ENCODE measurements at places on chromosomes 4 and X. TPM values are rescaled to one million over a fixed set of nuclear protein-coding genes. Genes with fewer than 3 reads are reported as not detected.

SPON2 gene
- total RNA-seq: not detected

CENPVL1 gene
- total RNA-seq: not detected

DNA sequence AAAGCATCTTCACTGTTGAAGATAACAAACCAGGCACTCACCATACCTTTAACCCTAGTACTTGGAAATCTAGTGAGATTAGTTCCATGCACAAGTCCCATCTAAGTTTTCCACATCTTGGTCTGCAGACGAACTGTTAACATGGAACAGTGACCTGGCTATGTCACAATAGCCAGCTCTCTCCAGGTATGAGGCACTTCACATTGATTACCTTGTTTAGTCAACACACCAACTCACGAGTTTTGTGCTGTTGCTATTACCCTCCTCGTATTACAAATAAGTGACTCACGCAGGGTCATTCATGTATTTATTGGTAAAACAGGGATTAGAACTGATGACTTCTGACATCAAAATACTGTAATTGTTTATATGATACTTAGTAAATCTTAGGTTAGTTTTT is 36.4 kb upstream of the FRAS1 start:
- DNase-seq: no peak

- DNase-seq: no peak
These were observed 120.2 kb downstream of the AFAP1 start for GRCh38 chr4:7819446-7819845.

DNA sequence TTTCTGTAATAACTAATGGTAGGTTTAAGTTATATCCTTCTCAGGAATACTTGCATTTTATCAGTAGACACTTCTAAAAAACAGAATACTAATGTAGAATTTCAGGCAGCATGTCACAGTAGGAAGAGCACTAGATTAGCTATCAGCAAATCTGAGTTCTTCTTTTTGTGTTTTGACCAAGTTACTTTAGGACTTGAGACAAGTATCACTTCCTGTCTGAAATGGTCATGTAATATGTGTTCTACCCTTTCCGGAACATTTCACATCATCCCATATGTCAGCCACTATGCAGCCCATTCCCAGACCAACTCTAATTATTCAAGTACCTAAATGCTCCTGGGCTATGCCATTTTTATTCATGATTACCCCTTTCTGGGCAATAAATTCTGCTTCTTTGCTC is 401.8 kb upstream of the RPS6KA3 start:
- DNase-seq: no peak

DNA sequence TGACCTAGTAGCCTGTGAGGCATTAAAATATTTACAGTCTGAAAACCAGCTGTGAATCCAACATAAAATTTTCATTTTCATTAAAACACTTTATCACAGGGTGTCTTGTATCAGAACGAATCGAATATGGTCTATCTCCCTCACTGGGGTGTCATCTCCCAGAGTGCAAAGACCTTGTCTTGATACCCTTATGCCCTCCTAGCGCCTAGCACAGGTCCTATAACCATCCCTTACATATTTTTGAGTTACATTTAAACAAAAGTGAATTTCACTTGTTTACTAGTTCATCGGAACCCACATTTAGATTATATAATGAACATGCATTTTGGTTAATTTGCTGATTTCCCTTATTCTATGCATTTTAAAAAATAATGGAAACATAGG is 14.0 kb downstream of the DIPK2B start:
- no peak for DNase-seq

DNA sequence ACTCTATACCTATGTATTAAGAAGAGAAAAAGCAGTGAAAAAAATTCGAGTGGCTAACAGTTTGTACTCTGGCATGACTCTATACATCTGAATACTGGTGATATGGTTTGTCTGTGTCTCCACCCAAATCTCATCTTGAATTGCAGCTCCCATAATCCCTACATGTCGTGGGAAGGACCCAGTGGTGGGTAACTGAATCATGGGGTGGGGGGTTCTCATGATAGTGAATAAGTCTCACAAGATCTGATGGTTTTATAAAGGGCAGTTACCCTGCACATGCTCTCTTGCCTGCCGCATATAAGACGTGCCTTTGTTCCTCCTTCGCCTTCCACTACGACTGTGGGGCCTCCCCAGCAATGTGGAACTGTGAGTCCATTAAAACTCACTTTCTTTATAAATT is 70.4 kb downstream of the LRBA start:
- no peak for DNase-seq

- no peak for DNase-seq
These were observed 69.6 kb downstream of the CD38 start for GRCh38 chr4:15847746-15848145.

DNA sequence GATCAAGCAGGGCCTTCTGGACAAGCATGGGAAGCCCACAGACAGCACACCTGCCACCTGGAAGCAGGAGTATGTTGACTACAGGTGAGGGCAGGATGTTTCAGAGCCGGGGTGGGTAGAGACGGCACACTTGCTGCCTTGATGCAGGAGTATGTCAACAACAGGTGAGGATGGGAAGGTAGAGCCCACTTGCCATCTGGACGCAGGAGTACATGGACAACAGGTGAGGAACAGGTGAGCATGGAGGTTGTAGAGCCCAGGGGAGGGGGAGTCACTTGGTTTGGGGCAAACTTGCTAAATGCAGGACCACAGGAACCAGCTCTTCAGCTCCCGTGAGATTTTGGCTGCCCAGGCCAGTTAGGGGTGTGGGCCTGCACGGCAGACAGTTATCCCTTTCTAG is 12.0 kb downstream of the DKC1 start:
- DNase-seq: no peak

GRCh38 chr4:165415910-165416309 is 37.1 kb downstream of the CPE start:
- no peak for DNase-seq

DNA sequence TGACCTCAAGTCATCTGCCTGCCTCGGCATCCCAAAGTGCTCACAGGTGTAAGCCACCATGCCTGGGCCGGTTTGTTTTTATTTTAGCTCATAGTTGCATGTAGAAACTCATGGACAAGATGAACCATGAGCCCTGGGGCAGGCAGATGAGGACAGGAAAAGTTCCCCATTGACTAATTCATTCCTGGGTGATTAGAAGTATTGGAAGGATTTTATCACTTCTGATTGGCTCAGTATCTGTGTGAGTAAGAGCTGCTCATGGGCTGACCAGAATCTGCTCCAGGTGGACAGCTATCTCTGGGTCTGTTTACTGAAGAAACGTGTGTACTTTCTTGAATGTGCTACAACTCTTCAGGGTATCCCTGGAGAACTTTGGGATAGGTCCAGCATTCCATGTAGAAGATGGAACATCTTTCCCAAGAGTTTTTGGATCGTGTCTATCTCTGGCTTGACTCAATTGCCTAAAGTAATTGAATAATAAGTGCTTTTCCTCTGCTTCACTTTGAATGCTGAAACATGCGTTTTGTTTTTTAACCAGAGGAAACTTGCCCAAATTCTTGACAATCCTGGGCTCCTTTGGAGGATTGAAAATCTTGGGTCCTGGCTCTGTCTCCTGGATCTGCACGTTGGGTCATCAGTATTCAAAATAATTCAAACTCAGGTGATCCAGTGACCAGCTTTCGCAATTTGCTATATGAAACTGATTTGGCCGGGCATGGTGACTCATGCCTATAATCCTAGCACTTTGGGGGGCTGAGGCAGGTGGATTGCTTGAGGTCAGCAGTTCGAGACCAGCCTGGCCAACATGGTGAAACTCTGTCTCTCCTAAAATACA is 88.6 kb upstream of the DHRSX start:
- DNase-seq: no peak

AR gene
- 5.9 TPM for total RNA-seq

UBQLN2 gene
- 5.4 TPM for total RNA-seq

DNA sequence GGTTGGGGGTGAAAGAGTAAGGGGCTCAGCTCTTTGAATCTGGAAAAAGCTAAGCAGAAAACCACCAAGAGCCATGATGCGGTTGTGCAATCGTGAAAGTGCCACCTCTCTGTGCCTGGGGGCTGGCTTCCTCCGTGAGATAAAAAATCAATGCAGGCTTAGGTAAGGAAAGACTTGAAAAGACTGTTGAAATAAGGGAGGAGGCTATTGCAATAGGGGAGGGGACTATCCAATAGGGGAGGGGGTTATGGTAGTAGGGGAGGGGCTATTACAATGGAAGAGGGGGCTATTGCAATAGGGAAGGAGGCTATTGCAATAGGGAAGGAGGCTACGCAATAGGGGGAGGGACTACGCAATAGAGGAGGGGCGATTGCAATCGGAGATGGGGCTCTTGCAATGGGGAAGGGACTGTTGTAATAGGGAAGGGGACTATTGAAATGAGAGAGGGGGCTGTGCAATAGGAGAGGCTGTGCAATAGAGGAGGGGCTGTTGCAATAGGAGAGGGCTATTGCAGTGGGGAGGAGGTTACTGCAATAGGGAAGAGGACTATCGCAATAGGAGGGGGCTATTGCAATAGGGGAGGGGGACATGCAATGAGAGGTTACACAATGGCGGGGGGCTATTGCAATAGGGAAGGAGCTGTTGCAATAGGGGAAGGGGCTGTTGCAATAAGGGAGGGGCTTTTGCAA is 162.3 kb upstream of the PSAPL1 start:
- no peak for DNase-seq

GRCh38 chr4:122625156-122625555 is 4.3 kb upstream of the IL21 start:
- no peak for DNase-seq

DNA sequence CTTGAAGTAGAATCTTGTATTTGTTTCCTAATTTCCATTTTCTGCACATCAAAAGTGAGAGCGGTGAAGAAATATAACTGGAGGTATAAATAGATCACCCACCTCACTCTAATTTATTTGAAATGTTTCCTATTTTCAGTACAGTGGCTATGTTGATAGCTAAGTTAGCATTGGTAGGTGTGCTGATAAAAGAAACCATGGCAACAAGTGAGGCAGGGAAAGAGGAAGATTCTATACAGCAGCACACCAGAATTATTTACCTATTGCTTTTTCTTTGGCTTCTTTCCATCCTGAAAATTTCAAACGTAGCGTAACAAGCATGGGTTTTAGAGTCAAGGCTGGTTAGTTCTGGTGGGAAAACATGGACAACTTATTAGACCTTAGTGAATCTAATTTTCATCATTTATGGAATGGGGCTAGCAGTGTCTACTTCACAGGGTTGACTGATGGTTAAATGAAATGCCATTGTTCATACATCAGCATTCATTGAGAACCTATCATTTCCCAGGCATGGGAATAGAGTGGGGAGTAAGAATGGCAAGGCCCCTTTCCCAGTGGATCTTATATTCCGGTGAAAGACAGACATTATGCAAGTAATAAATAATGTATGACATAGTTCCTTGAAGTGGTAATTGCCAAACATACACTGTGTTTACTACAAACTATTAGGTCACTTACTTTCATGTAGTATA is 30.6 kb upstream of the CTSO start:
- no peak for DNase-seq

GRCh38 chr4:136476753-136477152 is 1055.5 kb downstream of the PCDH18 start:
- DNase-seq: no peak

- DNase-seq: no peak
These were observed 83.0 kb downstream of the FAM193A start for GRCh38 chr4:2619459-2619858.

DNA sequence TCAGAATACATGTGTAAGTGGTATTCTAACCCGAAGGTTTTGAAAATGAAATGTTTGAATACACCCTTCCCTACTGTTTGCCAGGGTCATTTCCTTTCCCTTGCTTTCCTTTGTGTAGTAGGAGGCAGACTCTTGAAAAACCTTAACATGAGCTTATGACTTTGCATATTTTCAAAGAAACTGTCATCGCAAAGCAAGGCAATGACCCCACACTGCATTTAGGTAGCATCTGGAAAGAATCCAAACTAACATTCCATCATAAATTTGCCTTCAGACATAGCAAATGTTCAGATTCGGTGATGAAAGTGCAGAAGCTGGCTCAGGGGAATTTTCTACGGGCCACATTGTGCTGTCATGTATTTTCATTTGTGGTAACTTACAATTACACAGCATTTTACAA is 32.3 kb downstream of the SH2D1A start:
- no peak for DNase-seq

CTSO gene
- total RNA-seq: 0.53 TPM

OCRL gene
- total RNA-seq: 14.2 TPM

DNA sequence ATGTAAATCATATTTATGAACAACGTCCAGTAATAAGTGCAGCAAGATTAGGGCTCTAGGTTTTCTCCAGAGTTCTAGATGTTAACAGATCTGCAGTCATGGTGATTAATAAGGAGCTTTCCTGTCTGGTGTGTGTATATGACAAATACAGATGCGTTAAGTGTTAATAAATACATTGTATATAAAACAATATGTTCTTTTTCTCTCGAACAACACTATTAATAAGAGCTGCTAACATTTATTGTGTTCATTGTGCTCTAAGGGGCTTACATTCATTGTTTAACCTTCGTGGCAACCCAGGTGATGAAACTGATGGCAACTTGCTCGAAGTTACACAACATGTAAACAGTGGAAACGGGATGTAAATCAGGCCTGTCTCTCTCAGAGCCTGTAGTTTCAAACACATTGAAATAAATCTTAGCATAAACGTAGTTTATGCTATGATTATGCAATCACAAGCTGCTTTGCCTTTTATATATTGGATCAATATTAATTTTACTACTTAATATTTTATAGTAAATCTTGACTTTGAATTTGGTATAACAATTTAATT is 547 bp upstream of the CLGN start:
- DNase-seq: no peak

SATL1 gene
- total RNA-seq: not detected

FAM114A1 gene
- total RNA-seq: 21.9 TPM

DNA sequence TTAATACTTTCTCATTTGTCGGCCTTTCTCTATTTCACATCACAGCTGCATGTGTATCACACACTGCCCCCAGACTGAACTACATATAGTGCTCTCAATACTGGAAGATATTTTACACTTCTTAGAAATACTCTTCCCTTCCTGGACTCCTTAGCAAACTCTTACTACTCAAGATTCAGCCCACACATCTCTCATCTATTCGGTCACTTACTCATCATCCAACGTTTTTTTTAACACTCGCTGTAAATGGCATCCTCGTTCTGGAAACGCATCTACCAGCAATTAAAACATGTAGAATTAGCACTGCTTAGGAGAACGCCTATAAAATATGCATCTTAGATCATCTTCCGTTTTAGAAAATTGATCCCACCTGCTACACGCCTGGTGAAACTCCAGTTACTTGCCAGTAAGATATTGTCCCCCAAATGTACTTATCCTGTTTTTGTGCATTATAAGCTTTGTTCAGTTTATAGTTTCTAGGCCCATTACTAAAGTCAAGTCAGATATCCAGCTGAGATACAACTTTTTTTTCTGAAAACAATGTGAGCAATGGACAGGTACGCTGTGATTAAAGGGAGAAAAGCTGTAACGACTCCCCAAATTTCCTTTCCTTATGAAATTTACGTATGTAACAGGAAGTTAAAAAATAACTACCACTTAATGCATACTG is 1.0 kb downstream of the LRP2BP start:
- DNase-seq: no peak

GRCh38 chr4:183760326-183760725 is 101.2 kb downstream of the TRAPPC11 start:
- DNase-seq: no peak

- no peak for DNase-seq
These were observed 24.4 kb upstream of the PIGA start for GRCh38 chrX:15359701-15360100.

GRCh38 chr4:125836597-125837195 is 521.9 kb downstream of the FAT4 start:
- DNase-seq: peak; percentile 23

All from HT1080 (cell line).